ENCODE measurements at places on chromosomes 2 and 18.

- DNase-seq, result no peak
Observed at GRCh38 chr2:234678711-234679110, 181.8 kb upstream of the ARL4C start.

- no peak for DNase-seq
Observed at GRCh38 chr2:5741242-5741641, 49.1 kb downstream of the SOX11 start.

GRCh38 chr2:222862106-222862908 lies 1.5 kb downstream of the ACSL3 start:
- no peak for DNase-seq

GRCh38 chr2:108586631-108587030 lies 52.4 kb downstream of the LIMS1 start:
- no peak for DNase-seq

- DNase-seq, result no peak
Observed at GRCh38 chr2:68465081-68465916, 1.8 kb downstream of the FBXO48 start.

GRCh38 chr2:20195431-20196033 lies 29.4 kb downstream of the SDC1 start:
- DNase-seq, result no peak

DNA sequence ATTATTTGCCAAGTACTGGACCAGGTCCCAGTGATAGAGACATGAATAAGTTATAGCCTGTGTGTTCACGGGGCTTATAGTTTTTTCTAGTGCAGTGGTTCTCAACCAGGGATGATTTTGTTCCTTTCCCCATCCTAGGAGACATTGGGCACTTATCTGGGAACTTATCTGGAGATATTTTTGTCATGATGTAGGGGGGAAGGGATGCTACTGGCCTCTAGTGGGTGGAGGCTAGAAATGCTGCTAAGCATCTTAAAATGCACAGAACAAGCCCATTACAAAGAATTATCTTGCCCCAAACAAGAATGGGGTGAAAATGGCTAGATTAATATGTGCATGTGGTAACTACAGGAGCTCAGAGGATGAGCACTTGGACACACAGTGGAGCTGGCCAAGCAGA lies 75.2 kb downstream of the KLHL29 start:
- DNase-seq, result no peak

GRCh38 chr2:105869341-105869740 lies 124.6 kb downstream of the NCK2 start:
- DNase-seq, result no peak

GRCh38 chr18:8707556-8708300 lies 2.4 kb downstream of the MTCL1 start:
- no peak for DNase-seq

- DNase-seq, result no peak
Observed at GRCh38 chr2:1518331-1518803, 105.1 kb downstream of the TPO start.

- peak; percentile 85 for DNase-seq
Observed at GRCh38 chr2:207847807-207848544, 78.3 kb upstream of the FZD5 start.

DNA sequence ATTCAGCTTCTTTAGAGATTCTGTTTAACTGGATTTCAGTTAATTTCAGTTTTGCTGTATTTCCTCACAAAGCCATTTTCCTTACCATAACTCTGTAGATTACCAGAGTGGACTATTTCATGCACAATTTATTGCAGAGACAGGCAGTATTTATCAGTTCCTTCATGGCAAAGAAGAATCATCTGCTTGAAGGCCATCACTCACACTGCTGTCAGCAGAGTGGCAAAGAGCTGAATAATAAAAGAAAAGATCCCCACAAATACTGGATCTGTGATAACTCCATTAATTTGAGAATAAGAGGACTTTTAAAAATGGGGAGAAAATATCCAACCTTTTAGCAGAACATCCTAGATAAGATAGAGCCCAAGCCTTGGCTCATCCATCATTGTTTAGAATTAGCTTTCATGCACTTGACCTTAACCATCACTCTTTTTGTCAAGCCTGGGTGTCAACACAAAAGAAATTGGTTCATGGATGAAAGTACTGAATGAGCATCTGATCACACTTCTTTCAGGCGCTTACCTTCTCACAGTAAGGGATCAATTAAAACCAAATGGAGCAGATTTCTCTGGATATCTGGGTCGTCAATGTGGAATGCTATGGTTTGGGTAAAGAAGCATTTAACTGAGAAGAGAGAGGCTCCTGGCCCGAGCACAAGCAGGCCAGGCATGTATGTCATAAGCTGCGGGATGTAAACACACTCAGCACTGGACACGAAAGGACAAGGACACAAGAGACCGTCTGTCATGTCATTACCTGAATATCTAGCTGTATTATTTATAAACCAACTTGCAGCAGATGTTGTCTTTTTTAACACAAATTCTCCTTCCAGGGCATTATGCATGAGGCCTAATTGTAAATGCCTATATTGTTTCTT lies 376.2 kb downstream of the ZNF521 start:
- no peak for DNase-seq

GRCh38 chr2:43980902-43981301 lies 14.9 kb downstream of the LRPPRC start:
- DNase-seq, result no peak

DNA sequence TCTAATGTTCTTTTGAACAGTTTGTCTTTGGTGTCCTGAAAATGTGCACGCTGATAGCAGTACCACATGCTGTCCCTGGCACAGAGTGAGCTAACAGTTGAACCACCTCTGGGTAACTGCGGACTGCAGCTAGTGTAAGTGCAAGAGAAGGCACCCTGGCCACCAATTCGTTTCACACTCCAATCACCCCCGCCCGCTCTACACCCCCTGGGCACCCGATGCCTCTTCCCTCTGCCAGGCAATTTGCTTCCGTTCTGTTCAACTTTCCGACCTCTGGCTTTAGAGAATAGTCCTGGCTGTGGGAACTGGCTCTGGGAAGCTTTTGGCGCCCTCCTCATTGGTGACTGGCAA lies 1.4 kb downstream of the DOCK10 start:
- DNase-seq, result no peak

GRCh38 chr2:108182489-108182888 lies 57.3 kb upstream of the SULT1C3 start:
- DNase-seq, result no peak

- no peak for DNase-seq
Observed at GRCh38 chr2:6978991-6979390, 61.8 kb downstream of the RNF144A start.

- no peak for DNase-seq
Observed at GRCh38 chr2:142918624-142919023, 41.2 kb downstream of the KYNU start.

DNA sequence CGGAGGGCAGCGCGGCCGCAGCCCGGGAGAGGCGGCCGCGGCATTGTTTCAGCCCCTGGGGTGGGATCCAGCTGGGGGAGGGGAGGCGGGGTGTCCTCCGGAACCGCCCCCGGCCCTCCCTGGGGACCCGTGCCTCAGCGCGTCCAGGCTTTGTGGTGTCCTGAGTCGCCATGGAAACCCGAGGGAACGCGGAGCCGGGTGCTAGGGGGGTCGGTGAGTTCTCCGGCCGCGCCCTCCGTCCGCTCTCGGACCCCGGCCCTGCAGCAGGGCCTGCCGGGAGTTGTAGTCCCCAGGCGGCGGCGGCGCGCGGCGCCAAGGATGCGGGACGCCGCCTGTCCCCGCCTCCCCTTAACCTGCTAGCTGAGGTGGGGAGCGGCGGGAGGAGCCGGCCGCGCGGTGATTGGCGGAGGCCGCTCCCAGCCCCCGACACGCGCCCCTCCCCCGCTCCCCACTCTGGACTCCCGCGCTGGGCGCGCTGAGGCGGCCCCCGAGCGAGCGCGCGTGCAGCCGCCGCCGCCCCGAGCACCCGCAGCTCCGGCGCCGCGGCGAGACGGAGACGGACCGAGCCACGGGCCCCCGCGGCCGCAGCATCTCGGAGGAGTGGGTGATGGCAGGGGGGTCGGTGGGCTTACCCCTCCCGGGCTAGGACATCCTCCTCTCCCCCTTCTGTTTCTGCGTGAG lies at the start of gene DPYSL5:
TSS of gene DPYSL5 (plus strand) at position 478 of the 681 bp plus-strand sequence. CDS start 50,368 bp downstream, outside the sequence.
- DNase-seq, result no peak

All from NCI-H2029 treated with DMSO at 0.1 percent for 48 hours (cell line).